Activated T-helper 1 cell treated with anti-CD3 and anti-CD28 coated beads, Interleukin-2, amount 50 U/mL, for 16 hours (primary cell): ENCODE measurements at places on chromosomes 2 and 18.

GRCh38 chr2:39854771-39855170, 75.7 kb upstream of the THUMPD2 start:
- DNase-seq = no peak

- no peak for DNase-seq
Observed at GRCh38 chr2:209253544-209253943, 170.3 kb upstream of the MAP2 start.

DNA sequence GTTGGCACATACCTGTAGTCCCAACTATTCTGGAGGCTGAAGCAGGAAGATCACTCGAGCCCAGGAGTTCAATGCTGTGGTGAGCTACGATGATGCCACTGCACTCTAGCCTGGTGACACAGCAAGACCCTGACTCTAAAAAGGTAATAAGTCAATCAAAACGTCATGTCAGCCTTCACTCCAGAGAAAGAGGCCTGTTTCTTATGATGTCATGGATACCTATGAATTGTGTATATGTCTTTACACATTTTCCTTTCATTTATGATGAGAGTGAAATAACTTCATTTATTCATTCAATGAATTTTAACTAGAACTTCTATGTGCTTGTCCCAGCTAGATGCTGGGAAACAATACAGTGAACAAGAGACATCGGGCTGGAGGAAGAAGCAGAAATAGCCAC, 25.0 kb upstream of the ID2 start:
- DNase-seq = no peak

DNA sequence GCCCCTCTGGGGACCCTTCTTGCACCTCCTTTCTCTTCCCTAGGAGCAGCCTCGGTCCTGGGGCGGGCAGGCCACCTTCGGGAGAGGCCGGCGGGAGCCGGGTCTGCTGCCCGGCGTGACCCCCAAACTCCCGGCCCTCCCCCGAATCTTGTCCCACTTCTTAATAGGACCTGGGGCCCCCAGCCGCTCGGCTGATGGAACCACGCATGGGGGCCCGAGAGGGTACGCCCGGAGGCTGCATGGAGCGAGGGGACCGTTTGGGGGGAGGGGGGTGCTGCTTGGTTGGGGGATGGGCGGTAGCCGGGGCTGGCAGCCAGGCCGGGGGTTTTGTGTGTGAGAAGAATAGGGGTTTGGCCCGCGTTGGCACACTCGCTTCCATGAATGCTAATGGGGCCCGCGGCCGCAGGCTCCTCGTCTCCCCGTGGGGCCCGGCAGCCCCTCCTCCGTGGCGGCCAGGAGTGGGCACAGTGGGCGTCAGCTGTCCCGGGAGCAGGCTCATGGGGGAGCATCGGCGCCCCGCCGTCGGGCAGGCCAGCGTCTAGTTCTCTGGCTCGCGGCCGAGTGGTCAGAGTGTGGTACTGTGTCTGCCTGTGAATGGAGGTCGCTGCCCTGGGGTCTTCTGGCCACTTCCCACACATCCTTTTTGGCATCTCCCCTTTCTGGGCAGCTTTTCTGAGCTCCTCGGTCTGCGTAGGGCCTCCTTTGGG, 1.0 kb downstream of the GAREM2 start:
- DNase-seq = no peak

GRCh38 chr2:240131941-240132650, 4.0 kb downstream of the COPS9 start:
- DNase-seq = no peak

GRCh38 chr2:221389904-221390303, 182.2 kb downstream of the EPHA4 start:
- no peak for DNase-seq

DNA sequence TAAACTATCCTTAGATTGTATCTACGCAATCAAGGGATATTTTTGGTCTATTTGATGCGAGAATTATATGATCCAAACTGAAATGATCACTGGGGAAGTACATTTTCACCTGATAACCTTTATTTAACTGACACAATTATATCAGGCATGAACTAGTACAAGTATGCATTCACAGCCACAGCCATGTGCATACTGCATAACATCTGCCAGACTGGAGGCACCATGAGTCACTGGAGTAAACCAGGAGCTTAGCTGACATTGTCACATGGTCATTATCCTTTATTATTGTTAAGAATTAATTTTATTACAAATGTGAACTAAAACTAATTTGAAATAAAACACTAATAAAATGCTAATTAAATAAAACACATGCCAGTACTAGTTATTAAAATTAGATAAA, 1127.1 kb downstream of the DPP10 start:
- DNase-seq = no peak

DNA sequence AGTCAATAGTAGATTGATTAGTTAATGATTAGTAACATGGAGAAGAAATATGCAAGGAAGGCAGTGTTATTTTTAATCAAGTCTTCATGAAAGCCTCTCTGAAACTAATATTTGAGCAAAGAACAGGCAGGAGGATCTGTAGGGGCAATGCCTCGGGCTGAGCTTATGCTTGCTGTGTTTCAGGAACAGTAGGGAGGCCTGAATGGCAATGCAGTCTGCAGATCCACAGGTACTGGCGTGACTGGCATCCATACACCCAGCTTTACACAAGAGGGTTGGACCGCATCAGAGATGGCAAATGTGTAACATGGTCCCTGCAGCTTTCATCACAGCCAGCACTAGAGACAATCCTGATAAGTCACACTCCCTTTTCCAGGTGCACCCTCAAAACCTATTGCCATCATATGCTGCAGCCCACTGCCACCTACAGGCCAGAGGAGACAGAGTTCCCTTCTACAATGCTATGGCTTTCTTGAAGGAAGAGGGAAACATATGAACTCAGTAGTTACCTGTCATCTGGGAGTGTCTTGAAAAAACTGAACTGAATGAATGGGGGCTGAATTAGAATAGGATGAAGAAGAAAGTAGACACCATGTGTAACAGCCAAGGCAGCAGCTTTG, 582.4 kb upstream of the RAB6C start:
- DNase-seq = no peak

DNA sequence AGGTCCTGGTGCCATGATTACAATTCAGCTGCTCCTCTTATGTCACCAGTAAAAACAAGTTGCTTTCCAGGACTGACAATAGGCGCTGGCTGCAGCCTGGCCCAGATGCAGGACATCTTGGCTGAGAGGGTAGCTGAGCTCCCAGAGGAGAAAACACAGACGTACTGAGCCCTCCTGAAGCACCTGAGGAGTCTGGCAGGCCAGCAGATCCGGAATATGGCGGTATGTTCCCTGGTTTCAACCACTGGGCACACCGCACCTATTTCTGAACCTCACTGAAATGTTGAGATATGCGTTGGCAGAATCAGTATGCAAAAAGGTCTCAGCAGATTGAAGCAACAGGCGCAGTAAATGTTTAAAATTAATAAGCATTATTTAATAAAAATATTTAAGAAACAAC, 73.1 kb upstream of the BZW1 start:
- DNase-seq = no peak

DNA sequence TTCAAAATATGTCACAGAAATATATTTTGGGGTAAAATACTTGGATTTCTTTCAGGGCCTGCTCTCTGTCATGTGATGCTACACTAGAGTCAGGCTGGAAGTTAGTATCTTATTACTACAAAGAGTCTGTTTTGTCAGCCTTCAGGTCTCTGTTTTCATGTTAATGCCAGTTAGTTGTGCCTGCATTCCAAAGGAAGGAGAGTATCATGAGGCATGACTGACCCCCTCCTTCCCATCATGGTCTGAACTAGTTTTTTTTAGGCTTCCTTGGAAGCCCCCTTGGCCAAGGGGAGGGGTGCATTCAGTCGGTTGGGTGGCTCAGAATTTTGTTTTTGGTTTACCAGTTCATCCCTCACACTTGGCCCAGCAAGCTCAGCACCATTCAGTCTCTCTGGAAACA, 318.0 kb downstream of the ALK start:
- DNase-seq = no peak

DNA sequence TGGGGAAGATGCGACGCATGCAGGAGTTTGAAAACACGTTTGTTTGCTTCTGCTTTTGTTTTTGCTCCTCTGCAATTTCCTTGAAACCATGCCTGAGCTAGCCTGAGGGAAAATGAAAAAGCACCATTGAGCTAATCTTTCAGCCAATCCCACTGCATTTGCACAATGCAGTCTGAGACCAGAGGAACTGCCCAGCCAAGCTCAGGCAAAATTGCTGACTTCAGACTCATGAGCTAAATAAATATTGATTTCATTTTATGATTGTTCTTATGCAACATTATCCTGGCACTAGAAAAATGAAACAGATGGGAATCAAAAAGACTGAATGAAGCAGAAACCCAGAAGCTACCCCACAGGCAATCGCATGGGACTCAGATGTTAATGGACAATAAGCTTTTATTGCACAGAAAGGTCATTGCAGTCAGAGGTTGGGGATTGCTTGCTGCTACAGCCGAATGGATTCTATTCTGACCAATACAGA, 37.0 kb downstream of the TPRKB start:
- no peak for DNase-seq

GRCh38 chr2:221629468-221629867, 57.4 kb upstream of the EPHA4 start:
- DNase-seq = no peak

DNA sequence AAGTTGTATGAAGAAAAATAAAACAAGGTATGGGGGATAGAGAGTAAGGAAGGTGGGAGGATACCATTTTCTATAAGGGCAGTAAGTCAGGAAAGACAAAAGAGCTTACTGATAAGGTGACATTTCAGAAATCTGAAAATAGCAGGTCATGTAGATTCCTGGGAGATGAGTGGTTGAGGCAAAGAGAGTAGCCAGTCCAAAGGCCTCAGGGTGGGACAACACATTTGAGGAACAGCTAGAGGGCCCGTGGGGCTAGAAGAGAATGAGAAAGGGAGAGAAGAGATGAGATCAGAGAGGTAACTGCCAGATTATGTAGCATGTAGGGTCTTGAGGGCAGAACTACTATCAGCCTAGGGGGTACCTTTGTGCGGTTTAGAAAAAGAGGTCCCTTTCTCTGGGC, 2.9 kb downstream of the CLHC1 start:
- no peak for DNase-seq

DNA sequence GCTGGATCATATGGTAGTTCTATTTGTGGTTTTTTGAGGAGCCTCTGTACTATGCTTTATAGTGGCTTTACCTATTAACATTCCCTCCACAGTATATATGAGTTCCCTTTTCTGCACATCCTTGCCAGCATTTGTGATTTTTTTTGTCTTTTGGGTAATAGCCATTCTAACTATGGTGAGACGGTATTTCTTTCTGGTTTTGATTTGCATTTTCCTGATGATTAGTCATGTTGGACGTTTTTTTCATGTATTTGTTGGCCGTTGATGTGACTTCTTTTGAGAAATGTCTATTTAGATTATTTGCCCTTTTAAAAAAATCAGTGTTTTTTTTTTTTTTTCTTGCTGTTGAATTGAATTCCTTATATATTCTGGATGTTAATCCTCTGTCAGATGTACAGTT, 31.1 kb downstream of the ACTR3 start:
- DNase-seq = no peak

DNA sequence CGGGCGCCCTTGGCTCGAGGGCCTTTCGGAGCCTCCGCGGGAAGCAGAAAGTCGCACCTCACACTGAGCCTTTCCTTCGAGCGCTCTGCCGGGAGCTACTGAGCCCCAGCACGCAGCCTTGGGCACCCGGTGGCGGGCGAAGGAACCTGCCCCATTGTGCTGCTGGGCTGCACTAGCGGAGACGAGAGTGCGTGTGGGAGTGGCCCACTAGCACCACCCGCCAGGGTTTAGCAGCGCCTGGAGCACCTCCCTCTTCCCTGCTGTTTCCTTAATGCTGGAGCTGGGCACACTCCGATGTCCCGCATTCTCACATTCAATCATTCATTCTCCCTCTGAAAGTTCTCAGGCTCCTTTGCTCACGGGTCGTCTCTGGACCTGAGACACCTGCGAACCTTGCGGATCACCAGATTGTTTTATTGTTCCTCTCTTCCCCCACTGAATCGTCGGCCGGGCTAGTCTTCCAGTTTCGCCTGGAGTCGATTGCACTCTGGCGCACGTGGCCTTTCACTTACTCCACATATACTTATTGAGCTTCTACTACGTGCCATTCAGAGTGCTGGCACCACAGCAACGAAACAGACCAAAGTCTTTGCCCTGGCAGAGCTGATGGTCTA, 8.5 kb upstream of the PAX3 start:
- no peak for DNase-seq

DNA sequence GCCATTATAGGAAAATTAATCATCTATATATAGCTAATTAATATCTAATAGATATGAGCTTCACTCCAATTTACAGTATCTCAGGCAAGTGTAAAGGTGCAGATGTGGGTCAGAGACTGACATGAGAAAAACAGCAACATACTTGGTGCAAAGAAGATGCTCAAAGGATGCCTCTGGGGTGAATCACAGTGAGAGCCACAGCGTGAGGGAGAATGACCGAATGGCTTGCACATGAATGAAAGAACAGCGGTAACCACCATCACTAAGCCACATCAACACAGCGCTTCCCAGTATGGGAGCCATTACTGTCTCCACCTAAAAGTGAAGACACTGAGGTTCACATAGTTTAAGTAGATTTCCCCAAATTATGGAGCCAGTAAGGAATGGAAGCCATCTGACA, 423.4 kb upstream of the ID2 start:
- no peak for DNase-seq

- no peak for DNase-seq
Observed at GRCh38 chr2:151020411-151020810, 241.3 kb downstream of the RBM43 start.

DNA sequence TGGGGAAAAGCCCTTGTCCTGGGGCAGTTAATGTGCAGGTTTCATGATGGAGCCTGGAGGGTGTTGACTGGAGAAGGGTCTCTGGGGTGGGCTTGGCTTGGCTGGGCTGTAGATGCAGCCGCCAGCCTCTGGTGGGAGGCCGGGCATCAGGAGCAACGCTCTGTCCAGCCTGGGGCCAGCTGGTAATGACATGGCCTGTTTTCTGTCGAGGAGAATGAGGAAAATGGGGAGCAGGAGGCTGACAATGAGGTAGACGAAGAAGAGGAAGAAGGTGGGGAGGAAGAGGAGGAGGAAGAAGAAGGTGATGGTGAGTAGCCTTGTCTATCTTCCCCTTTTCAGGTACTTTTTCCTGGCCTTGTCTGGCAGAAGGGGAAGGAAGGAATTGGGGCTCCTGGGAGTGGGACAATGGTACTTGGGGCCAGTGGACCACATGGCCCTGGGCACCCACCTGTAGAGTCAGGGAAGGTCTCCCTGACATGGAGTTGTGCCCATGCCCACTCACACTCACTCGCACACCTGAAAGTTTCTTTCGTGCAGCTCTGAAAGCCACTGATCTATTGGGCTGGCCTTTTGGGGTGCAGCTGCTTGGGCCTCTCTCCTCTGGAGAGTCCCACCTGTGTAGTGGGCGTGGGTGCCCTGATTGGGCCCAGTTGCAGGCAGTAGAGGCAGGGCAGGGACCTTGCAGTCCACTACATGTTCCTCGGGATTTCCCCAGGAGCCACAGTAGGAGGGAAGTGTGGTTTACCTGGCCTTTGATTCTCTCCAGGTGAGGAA, 3.5 kb downstream of the PTMA start:
- peak; percentile 24 for DNase-seq
